H9 (cell line): ENCODE measurements at places on chromosomes 6 and 20.
A peak's percentile ranks its signal among the peaks of the same experiment; 100 is the strongest.

DNA sequence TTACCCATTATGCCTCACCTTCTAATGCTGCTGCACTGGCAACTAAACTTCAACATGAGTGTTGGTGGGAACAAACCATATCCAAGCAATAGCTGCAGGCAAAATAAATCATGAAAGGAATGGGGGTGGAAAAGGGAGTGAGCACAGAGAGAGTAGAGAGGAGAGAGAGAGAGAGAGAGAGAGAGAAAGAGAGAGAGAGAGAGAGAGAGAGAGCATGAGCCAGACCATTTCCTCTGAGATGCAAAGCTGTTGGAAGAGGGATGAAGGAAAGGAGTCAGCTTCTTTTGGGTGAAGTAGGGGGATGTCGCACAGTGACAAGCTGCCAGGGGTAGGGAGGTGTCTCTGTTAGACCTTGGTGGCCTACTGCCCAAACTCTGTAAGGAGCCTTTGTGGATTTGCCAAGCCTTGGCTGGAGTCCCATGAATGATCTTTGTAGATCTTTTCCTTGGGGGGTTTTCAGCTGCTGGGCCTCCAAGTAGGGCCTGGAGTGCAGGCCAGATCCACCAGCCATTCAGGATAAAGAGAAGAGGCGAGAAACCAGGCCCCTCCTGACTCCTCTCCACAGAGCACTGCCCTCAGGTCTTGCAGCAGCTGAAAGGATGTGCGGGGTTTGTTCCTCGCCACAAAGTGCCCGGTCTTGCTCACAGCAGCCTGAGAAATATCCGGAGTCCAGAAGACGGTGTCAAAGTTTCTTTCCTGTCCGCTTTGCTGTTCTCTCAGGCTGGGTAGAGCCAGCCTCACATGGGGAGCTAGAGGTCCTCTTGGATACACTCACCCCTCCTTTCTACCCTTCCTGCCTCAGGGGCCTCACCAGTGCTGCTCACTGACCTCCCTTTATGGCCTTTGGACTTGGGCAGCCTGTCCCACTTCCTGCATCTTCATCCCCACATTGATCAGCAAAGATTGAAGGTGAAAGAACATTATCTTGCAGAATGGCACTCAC lies 17.8 kb downstream of the BTBD3 start:
- DNase-seq, result no peak

- no peak for DNase-seq
Observed at GRCh38 chr6:97262676-97263075, 20.3 kb downstream of the MMS22L start.

DNA sequence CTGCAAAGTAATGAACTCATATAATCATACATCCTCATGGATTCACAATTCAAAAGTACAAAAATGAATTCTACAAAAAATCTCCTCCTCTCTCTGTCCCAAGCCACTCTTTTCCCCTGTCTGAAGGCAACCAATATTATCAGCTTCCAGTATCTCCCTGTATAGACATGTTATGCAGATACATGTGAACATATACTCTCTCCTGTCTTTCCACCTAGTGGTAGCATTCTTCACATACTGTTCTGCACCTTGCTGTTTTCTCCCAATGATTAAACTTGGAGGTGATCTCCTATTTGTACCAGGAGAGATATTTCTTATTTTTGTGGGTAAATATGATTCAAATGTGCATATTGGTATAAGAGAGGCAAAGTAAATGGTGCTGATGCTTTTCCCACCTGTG lies 416.4 kb downstream of the EPM2A start:
- no peak for DNase-seq

DNA sequence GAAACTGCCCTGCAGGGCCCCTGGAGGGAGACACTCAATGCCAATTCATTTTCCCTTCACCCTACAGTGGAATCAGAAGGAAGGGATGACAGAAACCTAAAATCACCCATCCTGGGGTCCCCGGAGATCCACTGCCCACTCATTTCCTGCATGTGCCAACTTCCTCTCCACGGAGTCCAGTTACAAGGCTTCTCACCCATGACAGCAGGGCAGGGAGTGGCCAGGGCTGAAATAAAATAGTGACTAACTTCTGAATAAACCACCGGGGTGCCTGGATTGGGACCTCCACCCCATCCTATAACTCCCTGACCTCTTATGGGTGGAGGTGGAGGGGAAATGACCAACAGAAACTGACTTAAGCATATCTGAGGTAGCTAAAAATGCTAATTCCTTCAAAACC lies 362.3 kb downstream of the MAFB start:
- DNase-seq, result no peak

- no peak for DNase-seq
Observed at GRCh38 chr6:103672169-103672568, 1187.5 kb downstream of the HACE1 start.

GRCh38 chr6:113103634-113104361 lies 753.3 kb upstream of the MARCKS start:
- no peak for DNase-seq

GRCh38 chr6:144220031-144220790 lies 64.9 kb upstream of the UTRN start:
- DNase-seq, result no peak

DNA sequence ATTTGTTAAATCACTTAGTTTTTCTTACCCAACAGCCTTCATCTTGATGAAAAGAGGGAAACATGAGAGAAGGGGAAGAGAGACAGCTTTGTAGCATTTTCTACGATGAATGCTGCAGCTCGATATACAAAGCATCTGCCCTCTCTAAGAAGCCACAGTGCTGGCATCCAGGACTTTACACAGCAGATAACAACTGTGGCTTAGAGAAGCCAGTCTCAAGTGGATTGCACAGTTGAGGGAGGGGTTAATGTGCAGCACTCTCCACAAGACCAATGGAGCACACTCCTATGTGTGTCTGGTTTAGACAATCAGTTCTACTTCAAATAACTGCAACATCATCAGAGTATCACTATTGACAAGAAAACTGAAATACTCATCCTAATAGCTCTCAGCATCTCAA lies 5.8 kb downstream of the C6orf120 start:
- no peak for DNase-seq

GRCh38 chr20:42483730-42484303 lies 705.9 kb downstream of the PTPRT start:
- DNase-seq, result peak; percentile 87

DNA sequence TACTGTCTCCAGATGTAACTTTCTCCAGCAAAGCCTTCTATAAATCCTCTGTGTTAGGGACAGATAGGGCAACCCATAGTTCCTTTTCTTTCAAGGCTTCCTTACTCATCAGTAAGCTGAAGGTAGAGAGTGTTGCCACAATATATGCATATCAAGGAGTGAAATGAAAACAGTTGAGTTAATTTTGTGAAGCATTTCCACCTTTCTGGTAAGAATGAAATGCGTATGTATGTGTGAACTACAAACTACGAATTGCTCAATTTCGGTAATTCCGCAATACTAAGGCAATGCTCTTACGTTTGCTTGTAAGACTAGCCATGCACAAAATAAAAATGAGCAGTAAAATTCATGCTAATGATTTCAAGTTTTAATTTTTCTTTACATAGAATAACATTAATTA lies 61.2 kb upstream of the HBS1L start:
- no peak for DNase-seq

DNA sequence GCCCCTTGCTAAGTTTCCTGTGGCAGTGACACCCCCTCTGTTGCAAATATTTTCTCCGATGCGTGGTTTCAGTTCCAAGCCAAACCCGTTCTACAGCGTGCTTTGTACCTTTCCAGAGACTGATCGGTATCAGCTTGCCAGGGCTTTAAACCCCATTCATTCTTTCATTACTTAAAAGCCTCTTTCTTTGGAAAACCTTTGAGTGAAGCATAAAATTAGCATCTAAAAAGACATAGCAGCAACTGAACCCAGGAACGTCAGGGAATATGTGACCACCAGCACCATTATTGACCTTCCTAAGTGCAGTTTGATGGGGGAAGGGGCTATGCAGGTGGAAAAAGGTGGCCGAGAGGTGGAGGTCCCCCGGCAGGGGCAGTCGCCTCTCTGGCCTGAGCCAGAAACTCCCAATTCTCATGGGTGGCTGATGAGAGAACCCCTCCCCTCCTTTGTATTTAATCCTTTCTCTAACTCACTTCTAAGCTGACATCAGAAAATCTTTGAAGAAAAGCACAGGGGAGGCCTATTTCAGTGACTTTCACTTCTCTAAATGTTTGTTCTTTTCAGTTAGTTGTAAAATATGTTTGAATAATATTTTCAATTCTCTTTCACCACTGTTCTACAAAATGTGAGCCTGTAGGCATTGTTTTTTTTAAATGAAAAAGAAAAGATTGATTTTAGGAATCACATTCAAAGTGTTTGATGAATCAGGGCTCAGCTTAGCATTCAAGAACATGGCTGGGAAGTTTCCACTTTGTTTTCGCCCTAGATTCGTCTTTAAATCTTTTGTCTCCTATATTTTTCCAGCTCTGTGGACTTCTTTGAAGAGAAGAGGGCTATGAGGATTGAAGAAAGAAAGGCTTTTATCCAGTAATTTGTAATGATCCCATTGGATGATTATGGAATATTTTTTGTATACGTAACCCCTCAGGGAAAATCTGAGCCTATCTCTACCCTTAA lies 89.2 kb downstream of the RSPH3 start:
- DNase-seq, result peak; percentile 87

DNA sequence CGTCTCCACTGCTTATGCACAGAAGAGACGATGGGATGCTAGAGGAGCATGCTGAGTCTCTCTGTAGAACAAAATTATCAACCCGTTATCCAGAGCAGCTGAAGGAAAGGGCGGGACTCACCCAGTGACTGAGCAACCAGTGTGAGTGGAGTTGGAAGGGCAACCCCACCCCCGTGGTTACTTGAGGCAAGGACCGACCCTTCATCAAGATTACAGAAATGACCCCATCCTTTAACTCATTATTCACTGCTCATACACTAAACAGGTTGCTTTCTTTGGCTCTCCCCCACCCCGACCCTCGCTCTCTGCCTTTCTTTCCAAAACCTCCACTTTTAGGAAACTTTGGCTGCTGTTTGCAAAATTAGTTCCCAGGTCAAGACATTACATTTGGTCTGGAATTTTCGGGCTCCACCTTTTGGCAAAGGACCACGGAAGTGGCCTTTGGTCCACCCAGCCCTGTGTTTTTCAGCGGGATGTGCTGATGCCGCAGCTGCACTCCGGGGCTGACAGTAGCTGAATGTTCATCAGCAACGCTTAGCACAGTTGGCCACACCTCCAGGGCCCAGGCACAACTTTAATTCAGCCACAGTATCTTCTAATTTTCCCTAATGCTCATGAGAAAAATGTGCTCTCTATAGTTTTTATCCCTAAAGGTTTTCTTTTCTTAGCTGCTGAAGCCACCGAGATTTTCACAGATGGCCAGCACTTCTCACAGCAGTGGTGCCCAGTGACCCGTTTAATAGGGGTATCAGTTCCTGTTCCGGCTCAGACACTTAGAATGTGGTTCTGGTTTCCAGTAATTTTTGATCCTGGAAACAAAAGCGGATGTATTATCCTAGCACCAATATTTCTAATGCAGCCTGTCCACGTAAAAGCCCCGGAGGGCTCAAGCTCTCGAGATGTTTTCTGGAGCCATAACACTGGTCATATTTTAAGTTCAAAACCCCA lies 103.6 kb upstream of the NXT1 start:
- no peak for DNase-seq

- no peak for DNase-seq
Observed at GRCh38 chr6:121691126-121691551, 255.7 kb downstream of the GJA1 start.

DNA sequence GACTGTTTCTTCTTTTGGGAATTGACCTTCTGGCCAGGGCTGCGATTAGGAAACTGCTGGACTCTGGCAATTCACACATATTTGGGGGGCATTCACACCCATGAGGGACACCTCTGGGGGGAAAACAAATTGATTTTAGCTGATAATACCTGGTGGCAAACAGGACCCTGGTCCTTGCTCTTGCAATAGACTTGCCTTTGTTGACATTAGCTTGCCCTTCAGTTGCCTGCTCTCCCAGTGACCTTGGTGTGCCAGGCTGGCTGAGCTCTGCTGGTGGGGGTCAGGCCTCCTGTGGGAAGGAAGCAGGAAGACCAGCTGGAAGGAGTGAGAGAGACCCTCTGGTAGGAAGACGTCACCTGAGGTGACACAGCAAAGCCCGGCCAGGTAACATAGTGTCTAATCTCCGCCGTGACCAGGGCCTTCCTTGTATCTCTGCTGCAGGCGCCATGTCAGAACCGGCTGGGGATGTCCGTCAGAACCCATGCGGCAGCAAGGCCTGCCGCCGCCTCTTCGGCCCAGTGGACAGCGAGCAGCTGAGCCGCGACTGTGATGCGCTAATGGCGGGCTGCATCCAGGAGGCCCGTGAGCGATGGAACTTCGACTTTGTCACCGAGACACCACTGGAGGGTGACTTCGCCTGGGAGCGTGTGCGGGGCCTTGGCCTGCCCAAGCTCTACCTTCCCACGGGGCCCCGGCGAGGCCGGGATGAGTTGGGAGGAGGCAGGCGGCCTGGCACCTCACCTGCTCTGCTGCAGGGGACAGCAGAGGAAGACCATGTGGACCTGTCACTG lies 5.3 kb downstream of the CDKN1A start:
- DNase-seq, result no peak
